ENCODE measurements at places on chromosomes 1 and 21. TPM values are rescaled to one million over a fixed set of nuclear protein-coding genes. Genes with fewer than 3 reads are reported as not detected.

The CELA2B gene
- total RNA-seq: not detected

The VSIG8 gene
- total RNA-seq: not detected

The ATP6V1G3 gene
- not detected for total RNA-seq

The TAS1R2 gene
- total RNA-seq: not detected

The VWA1 gene
- 37.7 TPM for total RNA-seq

The C1orf87 gene
- total RNA-seq: not detected

The VHLL gene
- total RNA-seq: not detected

The AIRE gene
- total RNA-seq: 0.18 TPM

The ARTN gene
- total RNA-seq: 1.2 TPM

DNA sequence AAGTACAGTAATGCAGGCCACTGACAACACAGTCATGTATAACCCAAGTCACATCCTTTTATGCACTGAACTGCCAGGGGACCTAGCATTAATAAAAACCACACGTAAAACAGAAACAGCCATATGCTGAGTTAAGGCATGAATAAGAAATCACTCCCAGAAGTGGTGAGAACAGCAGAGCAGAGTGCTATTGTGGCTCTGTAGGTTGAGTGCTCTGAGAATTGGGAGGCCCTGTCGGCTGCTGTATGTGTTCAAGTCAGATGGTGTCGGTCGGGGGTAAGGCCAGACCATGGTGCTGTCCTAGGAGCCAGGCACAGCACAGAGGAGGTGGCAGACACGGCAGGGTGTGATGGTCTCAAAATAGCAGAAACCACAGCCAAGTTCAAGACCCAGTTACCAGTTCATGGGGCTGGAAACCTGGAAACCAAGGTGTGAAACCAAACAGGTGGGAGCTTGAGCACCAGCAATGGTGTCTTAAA, 126.6 kb upstream of the COA6 start:
- no peak for DNase-seq

DNA sequence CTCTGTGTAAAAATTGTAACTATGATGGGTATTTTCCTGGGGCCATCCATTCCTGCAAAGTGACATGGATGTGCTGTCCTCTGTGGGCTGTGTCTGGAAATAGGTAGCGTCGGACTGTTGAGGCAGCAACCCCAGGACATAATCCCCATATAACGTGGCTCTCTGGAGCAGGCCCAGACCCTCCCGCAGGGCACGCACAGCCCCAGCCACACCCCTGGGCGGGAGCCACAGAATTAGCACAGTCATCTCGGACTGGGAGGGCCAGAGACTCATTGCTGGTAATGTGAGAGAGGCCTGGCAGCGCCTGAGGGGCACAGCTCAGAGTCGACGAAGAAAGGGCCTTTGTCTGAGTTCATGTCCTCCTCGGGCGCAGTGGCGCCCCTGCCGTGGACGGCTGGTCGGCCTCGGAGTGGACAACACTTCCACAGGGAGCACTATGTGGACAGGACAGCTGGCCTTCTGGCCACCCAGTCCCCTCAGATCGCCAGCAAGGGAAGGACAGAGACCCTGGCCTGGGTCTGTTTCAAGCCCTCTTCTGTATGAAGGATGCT, 20.1 kb downstream of the SIM2 start:
- peak; percentile 84 for DNase-seq

GRCh38 chr1:169711469-169712308, at the start of gene SELL:
Gene SELL, minus strand, starts transcription at chr1:169711620. Its CDS starts 122 bp downstream, at chr1:169711498.
- peak; percentile 69 for DNase-seq

- DNase-seq: peak; percentile 37
Measured at GRCh38 chr1:31931593-31932225, 6.5 kb downstream of the PTP4A2 start.

GRCh38 chr1:112998592-112999235, 42.7 kb upstream of the SLC16A1 start:
- peak; percentile 89 for DNase-seq

- DNase-seq: no peak
Measured at GRCh38 chr1:9166289-9167235, 37.7 kb upstream of the GPR157 start.

DNA sequence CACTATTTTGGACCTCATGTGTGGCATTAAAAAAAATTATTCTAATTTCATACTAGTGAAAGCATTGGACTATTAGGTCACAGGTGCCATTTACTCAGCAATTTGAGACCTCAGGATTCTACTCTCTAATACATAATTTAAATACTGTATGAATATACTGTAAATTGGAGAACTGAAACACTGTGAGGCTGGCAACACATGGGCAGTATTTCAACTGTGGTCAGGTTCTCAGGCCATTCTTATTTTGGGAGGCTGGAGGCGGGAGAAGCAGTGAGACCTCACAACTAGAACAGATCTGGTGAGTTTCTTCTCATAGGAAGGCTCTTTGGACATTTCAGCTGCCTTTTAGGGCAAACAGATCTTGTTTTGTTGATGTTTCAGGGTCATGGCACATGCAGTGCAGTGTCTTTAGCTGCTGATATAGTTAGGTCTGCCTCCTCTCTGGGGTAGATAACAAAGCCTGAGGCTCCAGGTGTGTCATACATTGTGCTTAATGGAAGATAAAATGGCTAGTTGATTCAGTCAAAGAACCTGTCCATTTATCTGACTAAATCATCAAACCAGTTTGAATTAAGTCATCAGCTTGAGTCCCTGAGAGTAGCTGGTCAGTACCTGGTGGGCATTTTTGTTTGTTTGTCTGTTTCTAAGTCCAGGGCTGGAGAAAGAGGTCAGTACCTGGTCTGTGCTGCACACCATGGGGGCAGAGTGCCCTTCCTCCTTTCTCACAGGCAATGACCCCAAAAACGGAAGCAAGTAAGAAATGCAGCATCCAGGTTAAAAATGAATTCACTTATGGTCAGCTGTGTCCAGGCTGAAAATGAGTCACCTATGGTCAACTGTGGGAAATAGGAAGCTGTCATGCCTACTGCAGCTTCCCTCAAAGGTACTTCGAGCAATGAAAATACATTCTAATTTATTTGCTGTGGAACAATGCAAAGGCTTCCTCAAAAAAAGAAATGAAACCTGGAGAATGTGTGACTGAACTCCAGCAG, 216.2 kb downstream of the SDCCAG8 start:
- DNase-seq: no peak

DNA sequence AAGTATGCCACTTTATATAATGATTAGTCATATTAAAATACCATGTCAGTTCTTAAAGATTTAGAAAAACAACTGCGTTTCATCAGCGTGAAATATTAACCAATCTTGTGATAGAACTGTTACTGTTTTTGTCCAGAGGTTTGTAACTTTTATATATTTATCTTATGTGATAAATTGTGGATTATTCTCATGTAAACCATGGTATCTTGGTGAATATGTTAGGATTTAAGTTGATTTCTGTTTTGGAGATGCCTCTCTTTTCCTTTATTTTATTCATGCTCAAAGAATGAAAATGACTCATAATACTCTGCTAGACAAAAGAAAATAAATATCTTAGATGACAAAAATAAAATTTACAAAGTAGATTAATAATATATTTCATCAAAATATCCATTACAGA, 88.4 kb downstream of the ADGRL4 start:
- no peak for DNase-seq

GRCh38 chr1:41539418-41539805, 54.9 kb upstream of the EDN2 start:
- no peak for DNase-seq

- no peak for DNase-seq
Measured at GRCh38 chr1:1780598-1781525, 2.6 kb upstream of the NADK start.

DNA sequence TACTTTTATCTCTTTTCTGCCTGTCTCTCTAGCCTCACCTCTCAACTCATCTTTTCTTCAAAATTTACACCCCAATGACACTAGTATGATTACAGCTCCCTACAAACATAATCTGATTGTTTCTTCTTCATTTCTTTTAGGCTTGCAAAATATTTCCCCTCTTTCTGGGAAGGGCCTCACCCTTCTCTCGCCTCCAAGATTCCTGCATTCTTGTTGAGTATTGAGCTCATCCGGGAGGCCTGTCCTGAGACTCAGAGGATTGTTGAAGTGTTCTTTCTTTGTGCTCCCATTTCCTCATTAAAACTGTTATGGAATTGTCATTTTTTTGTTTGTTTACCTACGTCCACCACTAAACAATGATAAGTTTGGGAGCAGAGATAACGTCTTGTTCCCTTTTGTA, 99.1 kb upstream of the CHRM3 start:
- DNase-seq: no peak

GRCh38 chr1:164731161-164731876, 172.3 kb downstream of the PBX1 start:
- DNase-seq: no peak

DNA sequence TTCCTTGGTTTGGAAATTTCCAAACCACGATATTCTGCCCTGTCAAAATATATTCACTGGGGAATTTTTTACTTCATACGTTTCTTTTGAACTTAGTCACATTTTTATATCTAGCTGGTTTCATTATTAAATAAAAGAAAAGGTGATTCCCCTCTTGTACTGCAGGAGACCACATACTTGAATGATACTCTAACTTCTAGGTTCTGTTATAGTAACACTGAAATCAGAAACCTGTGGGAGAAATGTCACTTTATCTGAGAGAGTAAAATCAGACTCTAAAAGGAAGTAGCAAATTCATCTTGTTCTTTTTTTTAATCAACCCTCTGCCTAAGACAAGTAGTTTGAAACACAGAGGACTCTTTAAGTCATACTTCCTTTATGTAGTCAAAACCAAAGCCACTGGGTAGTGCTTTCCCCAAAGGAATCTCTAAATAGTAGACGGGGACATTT, 34.4 kb downstream of the MRPL39 start:
- DNase-seq: no peak

DNA sequence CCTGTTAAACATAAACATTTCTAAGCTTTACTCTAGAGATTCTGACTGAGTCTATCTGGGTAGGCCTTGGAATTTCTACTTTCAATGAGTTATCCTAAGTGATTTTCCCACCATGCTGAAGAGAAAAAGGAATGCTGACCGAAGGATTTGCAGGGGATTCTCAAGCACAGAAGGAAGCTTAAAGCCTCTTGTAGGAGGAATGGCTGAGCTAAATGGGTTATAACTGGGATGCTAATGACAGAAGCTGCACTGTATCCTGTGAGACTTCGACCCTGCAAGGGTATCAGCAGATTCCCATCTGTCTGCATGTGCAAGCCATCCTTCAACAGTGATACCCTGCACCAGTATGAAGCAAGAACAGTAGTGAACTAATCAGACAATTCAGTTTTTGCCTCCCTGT, 35.4 kb downstream of the SLC35D1 start:
- DNase-seq: no peak

- DNase-seq: no peak
Measured at GRCh38 chr1:93988634-93989350, 79.6 kb upstream of the GCLM start.

GRCh38 chr1:149906570-149907075, 7.3 kb downstream of the BOLA1 start:
- DNase-seq: no peak

All from stomach (tissue), 19 donors.